ENCODE measurements at places on chromosomes 4 and X. TPM values are rescaled to one million over a fixed set of nuclear protein-coding genes. Genes with fewer than 3 reads are reported as not detected.

DNA sequence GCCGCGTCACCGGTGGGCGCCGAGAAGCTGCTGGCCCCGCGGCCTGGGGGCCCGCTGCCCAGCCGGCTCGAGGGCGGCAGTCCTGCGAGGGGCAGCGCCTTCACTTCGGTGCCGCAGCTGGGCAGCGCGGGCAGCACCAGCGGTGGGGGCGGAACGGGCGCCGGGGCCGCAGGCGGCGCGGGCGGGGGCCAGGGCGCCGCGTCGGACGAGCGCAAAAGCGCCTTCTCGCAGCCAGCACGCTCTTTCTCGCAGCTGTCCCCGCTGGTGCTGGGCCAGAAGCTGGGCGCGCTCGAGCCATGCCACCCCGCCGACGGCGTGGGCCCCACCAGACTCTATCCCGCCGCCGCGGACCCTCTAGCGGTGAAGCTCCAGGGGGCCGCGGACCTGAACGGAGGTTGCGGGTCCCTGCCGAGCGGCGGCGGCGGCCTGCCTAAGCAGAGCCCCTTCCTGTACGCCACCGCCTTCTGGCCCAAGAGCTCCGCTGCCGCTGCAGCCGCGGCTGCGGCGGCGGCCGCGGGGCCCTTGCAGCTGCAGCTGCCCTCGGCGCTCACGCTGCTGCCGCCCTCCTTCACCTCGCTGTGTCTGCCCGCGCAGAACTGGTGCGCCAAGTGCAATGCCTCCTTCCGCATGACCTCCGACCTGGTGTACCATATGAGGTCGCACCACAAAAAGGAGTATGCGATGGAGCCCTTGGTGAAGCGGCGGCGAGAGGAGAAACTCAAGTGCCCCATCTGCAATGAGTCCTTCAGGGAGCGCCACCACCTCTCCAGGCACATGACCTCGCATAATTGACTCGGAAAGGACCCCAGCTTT is 5.6 kb downstream of the PRDM8 start:
- DNase-seq, result no peak

DNA sequence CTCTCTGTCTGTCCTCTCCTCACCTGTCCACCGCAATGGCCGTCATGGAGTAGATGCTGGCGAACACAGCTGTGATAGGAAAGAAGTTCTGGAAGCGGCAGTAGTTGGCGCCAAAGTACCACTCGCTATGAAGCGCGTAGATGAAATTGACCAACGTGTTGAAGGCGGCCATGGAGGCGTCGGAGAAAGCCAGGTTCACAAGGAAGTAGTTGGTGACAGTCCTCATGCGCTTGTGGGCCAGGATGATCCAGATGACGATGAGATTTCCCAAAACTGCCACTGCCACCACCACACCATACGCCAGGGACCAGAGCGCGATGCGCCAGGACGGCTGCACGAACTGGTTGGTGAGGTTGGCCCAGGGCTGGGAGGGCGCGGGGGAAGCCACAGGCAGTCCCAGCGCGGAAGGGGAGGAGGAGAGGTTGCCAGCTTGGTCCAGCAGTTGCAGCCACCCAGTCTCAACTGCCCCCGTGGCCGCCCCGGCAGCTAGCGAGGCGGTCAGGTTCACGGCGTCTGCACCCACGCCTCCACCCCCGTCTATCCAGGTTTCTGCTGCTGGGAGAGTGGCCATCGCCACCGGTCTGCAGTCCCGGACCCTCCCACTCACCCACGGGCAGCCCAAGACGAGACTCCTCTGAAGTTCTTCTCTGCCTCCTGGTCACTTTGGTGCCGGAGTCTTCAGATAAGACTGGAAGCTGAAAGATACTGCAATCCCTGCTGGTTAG is 518 bp downstream of the TACR3 start:
- no peak for DNase-seq

DNA sequence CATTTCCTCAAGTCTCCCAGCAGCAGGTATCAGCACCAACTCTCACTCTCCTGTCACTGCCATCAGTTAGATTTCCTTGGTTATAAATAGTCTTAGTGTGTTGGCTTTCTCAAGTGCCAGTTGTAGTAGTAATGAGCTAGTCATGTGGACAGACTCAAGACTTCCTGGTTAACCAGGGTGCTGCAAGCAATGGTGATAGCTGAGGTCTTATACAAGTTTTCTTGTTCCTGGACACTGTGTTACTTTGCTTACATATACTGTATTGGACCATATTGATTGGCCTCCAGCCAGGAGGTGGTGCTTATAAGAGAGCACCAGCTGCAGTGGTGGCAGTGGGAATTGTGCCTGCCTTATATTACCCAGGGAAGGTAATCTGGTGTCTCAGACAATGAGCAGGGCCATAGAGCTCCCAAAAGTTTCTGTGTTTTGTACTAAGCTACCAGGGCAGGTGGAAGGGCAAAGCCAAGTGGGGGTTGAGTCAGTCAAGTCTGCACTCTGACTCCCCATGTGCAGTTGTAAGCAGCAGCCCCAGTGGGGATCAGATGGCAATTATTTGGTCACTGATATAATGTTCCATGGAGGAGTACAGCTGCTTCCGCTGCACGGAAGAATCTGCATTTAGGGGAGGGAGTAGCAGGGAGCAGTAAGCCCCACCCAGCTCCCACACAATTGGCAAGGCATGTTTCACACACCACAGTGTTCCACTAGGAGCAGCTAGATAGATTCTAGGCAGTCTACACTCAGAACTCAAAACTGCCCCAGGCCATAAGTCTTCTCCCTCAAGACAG is 24.1 kb upstream of the ZDHHC15 start:
- no peak for DNase-seq

- no peak for DNase-seq
Observed at GRCh38 chr4:72326692-72327632, 242.1 kb downstream of the ADAMTS3 start.

DNA sequence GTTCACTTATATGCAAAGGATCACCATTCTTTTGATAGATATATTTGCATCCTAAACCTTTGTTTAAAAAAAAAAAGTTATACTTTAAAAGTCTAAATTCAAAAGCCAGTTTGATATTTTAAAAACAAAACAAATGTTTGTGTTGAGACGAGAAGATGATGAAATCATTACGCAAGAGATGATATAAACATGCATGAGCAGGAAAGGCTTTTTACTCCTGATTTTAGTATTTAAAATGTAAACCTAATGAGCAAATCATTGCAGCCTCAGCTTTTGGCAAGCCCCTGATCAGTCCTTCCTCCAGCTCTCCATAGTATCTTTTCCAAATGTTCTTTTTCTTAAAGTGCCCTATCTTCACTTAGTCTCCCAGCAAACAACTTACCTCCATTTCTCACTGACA is 115.6 kb downstream of the ARAP2 start:
- DNase-seq, result no peak

DNA sequence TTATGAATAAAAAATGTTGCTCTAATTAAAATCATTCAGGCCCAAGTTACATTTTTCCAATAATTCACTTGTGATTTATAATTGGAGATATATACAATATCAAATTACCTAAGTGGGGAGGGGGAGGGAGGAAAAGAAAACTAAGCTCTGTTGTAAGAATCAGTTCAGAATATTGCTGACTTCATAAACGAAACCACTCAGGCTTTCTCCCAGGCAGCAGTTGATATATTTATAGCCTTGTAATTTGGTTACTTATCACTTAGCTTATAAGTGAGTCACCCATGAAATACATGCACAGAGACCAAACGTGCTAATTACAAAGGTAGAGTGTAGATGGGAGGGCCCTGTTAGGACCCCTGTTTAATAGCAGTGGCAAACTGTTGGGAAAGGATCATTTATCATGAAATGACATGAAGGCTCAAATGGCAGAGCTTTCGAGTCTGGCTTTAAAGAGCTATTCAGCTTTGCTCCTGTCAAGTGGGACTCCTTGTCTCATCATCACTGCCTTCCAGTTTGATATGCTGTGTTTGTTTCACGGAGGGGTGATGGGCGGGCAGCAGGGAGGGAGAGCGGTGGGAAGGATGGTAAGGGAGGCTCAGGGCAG is 105.6 kb upstream of the PGRMC2 start:
- DNase-seq, result no peak

DNA sequence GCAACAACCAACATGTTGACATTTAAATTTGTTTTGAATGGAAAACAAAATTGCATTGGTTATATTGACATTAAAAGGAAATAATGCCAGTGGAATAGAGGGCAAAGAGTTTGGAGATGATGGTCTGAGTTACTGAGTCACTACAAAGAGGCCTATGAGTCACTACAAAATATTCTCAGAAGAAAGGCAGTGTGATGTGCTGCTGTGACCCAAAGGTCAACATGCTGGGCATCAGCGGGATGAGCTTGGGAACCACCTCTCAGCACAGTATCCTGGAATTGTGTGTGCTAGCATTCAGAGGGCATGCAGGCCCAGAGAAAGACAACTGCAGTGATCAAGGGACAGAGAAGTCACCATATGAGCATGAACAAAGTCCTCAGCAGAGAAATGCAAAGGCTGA is 2.8 kb downstream of the CMC4 start:
- peak; percentile 46 for DNase-seq

DNA sequence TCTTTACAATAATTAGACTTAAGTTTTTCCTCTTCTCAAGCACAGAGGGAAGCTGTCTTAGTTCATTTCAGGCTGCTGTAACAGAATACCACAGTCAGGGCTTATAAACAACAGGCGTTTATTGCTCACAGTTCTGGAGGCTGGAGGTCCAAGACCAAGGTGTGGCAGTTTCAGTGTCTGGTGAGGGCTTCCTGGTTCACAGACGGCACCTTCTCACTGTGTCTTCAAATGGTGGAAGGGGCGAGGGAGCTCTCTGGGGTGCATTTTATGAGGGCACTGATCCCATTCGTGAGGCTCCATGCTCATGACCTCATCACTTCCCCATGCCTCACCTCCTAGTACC is 115.7 kb upstream of the MXRA5 start:
- DNase-seq, result no peak

DNA sequence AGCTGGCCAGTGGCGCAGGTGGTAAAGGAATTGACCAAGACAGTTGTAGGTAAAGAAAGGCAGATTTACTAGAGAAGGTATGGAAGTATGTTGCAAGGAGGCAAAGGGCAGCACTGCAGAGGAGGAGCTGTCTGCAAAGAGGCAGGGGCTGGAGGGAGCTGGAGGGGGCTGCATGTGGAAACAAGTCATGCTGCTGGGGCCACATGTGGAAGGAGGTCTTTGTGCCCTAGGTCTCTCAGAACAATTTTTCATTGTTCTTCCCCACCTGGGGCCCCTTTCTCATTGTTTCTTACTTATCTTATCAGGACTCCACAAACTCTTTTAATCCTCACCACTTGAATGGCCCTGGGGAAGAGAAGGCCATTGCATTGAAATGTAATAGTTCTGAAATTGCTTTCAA is 144.8 kb upstream of the PLAC1 start:
- DNase-seq, result no peak

DNA sequence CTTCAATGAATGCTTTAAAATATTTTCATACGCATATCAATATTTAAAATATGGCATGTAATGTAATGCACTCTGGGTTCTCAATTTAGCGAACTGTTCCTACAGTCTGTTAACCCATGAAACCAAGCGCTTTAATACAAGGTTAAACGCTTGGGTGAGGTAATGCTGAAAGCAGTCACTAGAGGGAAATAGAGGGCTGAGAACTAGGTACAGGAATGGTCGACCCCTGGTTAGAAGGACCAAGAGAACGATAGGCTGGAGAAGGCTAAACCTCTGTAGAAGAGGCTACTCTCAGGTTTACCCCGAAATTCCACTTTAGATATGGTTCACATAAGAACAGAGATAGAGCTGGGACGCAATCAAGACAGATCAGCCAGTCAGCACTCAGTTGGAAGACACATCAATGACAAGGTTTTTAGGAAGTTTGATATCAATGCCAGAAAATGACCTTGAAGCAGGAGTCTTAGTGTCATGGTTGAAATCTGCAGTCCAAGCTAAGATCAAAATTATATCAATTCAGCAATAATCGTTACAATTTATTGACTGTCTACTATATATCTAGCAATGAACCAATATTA is 26.9 kb downstream of the ARSJ start:
- peak; percentile 14 for DNase-seq

The ADRA2C gene
- polyA plus RNA-seq, result 1.2 TPM

The SUPT20HL2 gene
- polyA plus RNA-seq, result not detected

- no peak for DNase-seq
Observed at GRCh38 chrX:48715072-48715471, 18.5 kb downstream of the SUV39H1 start.

- no peak for DNase-seq
Observed at GRCh38 chr4:89044147-89044900, 12.7 kb downstream of the FAM13A start.

DNA sequence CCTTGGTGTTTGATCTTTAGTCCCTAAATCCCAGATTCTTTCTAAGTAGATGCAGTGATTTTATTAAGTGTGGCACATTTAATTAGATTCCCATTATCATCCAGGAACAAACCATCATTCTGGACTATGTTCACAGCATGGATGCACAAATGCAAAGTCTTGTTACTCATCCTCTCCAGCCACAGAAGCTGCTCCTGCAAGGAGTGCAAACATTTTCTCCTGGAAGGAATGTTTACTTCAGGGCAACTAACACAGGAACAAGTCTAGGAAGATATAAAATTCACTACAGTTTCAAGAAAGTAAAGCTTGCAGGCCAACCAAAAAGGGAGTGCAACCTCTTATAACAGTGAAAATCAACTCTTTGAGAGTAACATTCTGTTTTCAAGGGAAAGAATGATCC is 106.0 kb downstream of the IQCM start:
- DNase-seq, result no peak

The CNGA1 gene
- polyA plus RNA-seq, result 0.84 TPM

The SCML2 gene
- polyA plus RNA-seq, result 7.9 TPM

The TMEM165 gene
- 92.6 TPM for polyA plus RNA-seq

DNA sequence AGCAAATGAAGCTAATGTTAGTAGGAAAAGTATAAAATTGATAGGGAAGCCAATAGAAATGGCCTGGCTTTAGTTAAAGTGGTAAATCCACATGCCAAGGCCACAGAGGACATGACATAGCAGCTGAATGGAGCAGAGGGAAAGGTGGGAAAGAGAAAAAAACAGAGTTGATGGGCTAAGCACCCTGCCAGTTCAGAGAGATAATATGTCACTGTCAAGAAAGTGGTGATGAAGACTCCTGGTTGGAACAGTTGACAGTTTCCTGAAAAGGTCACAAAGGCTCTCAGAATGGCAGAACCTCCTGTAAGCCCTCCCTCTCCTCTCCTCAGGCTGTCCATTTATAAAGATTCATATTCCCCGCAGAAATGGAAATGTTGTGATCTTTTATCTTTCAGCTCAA is 48.2 kb downstream of the SLC7A11 start:
- DNase-seq, result no peak

The CT45A10 gene
- not detected for polyA plus RNA-seq

DNA sequence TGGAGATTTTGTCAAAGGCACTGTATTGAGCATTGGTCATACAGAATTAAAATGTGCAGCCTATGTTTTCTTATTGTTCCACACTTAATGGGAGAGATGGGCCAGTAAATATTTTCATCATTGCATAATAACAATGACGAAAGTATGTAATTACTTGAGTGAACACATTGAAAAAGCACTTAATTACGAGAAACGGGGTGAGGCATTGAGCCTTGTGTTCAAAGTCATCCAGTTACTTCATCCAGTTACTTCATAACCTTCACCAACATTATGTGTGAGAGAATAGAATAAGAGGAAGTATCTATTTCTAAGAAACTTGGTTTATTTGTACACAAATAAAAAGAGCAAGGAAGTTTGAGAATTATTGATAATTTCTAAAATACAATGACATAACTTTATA is 1427.0 kb downstream of the ADGRL3 start:
- no peak for DNase-seq

Data from adrenal gland (tissue), 19 donors.